ENCODE measurements at places on chromosomes 11 and 22.
A peak's percentile ranks its signal among the peaks of the same experiment; 100 is the strongest.

- no peak for DNase-seq
These were observed 53.1 kb upstream of the WNT11 start for GRCh38 chr11:76259299-76259908.

- DNase-seq = no peak
These were observed 24.6 kb upstream of the FAT3 start for GRCh38 chr11:92199991-92200390.

DNA sequence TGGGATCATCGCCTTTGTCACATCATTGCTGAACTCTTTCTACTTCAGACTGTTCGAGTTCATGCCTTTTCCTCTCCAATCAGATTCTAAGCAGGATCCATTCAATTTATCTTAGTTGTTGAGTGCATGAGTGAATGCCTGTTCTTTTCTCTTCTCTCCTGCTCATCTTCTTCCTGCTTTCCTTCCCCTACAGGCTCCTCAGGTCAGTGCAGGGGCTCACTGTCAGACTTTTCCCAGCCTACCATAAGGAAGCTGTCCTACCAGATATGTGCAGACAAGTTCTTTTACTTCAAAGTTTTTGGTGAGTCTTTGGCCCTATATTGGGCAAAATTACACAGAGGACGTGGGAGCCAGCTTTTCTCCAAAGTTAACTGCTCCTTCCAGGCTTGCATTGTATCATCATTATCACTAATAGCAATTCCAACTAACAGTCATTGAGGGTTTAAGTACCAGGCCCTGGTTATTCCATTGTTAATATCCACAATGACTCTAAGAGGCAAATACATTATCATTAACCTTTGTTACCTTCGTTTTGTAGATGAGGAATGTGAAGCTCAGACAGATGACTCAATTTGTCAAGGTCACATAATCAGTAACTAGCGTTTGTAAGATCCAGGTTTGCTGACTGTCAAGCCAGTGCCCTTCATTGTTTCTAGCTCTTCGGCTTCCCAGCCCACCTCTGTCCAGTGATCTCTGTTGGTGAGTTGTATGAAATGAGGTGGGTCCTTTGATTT is 30.4 kb downstream of the OR6Q1 start:
- DNase-seq = peak; percentile 38

DNA sequence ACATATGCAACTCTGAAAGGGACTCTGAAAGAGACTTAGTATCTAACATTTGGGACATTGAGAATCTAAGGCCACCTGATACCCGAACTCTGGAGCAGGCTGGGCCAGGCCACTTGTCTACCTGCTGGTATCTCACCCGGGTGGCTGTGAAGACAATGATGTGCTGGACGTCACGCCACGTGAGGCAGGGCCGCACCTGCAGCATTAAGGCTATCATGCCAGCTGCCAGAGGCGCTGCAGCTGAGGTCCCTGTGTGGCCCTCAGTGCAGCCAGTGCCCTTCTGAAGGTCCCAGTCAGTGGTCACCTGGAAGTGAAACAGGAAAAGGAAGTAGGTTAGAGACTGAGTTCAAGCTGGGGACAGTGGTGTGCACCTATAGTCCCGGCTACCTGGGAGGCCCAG is 12.4 kb downstream of the PCSK7 start:
- DNase-seq = no peak

DNA sequence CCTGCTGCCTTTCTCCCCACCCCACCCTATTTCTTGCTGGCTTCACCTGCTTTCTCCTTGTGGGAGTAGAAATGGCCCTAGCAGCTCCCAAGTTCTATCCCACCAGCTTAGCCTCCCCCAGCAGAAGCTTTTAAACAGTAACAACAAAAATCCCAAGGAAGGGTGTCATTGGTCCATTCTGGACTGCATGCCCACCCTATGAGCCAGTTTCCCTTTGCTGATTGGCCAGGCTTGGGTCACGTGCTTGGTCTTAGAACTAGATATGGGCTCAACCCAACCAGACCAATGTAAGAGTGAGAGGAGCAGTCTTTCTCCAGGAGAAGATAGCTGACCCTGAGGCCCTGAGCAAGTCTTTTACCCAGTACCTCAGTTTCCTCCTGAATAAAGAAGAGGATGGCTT is 2.3 kb downstream of the MTFP1 start:
- DNase-seq = no peak

DNA sequence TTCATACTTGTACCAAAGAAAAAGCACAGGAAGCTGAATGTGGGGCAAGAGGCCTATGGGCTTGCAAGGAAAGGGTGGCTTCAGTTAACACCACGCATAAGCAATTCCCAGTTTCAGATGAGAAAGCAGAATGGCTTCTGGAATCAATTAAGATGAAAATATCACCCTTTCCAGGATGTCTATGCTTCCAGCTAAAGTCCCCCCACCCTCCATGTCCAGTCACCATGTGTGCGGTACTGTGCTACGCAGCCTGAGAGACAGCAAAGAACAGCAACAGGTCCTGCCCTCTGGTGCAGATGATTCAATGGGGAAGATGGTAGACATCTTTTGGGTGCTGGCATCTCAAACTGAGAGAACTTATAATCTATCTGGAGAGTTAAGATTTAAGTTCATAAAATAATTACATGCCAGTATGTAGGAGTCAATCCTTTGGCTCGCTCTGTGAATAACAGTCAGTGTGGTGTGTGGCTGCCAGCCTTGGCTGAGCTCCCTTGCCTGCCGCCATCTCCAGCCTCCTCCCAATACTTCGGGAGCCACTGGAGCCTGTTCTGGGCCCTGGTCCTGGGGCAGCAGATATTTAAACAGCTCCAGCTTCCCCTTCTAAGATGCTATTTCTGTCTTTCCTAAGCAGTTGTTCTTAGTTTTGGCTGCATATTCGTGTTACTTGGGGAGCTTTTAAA is 44.5 kb downstream of the ME3 start:
- DNase-seq = no peak

DNA sequence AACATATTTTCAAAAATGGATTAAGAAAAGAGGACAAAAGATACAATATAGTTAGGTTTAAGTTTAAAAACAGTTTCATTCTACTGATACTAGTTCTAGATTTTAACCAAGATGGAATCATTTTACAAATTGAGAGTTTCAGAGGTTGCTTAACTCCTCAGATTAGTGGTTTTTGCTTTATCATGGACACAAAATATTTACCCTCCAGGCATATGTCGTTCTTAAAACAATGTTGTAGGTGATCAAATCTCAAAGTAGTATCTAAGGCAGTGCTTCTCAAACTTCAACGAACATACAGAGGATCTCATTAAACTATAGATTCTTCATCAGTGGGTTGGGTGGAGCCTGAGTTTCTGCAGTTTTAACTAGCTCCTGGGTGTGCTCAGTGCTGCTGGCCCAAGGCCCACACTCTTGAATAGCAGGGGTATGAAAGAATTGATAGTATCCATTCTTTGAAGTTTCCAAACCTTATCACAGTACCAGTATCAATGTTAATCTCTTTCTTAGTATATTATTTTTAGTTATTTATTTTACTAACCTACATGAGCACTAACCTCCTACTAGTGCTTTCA is 48.0 kb downstream of the YAP1 start:
- no peak for DNase-seq

DNA sequence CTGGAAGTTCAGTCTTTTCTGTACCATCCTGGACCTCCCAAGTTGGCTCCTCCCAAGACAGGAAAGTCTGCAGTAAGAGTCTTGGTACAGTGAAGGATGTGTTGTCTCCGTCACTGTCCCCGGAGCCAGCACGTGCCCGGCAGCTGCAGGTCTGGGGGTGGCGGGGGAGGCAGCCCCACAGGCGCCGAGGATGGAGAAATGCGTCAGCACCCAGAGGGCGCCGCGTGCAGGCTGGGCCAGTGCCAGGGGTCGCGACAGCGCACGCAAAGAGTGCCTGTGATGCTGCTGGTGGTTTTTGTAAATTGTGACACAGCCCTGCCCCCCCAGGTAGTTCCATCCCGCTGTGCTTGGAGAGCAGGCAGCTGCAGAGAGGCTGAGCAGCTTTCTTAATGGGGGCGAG is 1200.5 kb downstream of the BRD1 start:
- peak; percentile 22 for DNase-seq

- peak; percentile 38 for DNase-seq
These were observed 18.5 kb upstream of the FEZ1 start for GRCh38 chr11:125514336-125515101.

- DNase-seq = peak; percentile 30
These were observed 1.1 kb upstream of the SLC35F2 start for GRCh38 chr11:107859459-107860239.

DNA sequence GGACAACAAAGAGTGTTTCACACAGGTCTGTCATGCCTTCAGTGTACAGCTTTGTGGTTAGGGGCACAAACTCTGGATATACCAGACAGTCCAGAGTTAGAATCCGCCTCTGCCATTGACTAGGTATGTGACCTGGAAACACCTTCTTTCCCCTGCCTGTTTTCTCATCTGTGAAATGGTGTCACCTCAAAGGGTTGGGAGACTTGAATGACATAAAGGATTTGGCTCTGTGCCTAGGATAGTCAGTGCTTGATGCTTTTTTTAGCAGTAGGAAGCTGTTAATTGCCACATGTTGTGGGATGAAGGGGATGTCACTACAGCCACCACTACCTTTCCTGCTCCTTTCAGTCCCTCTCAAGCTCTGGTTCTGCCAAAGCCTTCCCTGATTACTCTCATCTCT is 17.4 kb upstream of the LRRC55 start:
- no peak for DNase-seq

- DNase-seq = no peak
These were observed 21.1 kb downstream of the EIF3L start for GRCh38 chr22:37870273-37870672.

GRCh38 chr11:119378851-119379465 is 2.5 kb downstream of the USP2 start:
- DNase-seq = no peak

- DNase-seq = no peak
These were observed 192.5 kb downstream of the DDX10 start for GRCh38 chr11:108857382-108857781.
